ACHN (cell line): ENCODE measurements at places on chromosomes 5 and 9.

- DNase-seq, result peak; percentile 95
Observed at GRCh38 chr5:150036513-150036912, 36.0 kb downstream of the HMGXB3 start.

DNA sequence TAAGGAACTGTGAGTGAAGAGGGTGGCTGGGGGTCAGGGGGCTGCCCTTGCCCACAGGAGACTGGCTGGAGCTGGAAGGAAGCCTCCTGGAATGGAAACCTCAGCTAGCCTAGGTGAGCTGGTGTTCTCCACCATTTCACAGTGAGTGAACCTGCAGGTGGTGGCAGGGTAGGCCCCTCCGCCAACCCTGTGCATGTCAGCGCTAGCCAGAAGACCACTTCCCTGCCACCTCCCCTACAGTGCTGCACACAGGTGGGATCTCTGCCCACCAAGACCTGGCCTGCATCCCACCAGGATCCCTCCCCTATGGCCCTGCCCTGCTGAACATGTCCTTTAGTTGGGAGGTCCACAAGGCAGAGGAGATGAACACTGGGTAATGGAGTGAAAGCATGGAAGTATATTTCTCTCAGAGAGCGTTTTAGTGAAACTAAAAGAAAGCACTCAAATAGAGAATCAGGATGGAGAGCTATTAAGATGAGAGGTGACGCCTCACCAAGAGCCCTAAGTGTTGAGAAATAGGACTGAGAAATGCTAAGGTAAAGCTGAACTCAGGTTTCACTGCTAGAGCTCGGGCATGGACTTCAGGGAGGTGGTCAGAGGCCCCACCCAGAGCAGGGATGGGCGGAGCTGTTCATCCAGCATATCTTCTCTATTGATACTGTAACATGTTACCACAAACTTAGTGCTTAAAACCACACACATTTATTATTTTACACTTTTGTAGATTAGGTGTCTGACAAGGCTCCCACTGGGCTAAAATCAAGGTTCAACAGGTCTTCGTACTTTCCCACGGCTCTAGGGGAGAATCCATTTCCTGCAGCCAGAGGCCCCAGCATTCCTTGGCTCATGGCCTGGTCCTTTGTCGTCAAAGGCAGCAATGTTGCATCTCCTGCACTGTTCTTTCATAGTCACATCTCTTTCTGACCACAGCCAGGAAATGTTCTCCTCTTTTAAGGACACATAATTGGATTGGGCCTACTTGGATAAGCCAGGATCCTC, 83.2 kb downstream of the DIRAS2 start:
- no peak for DNase-seq

DNA sequence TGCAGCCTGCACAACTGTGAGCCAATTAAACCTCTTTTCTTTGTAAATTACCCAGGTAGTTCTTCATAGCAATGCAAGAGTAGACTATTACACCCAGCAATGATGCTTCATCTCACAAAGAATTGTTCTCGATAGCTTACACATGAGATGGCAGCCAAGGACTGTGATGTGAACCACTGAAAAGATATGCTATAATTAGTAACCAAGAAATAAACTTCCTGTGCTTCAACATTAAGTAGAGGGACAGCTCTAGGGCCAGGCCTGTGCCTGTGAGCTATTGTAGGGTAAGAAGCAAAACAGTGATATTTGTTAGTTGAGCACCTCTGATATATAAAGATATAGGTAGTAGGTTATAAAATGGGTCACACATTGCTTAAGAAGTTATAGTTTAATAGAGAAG, 41.8 kb upstream of the DPYSL3 start:
- no peak for DNase-seq

- DNase-seq, result peak; percentile 68
Observed at GRCh38 chr9:123710299-123710698, 219.6 kb downstream of the DENND1A start.

- DNase-seq, result no peak
Observed at GRCh38 chr9:76630916-76631315, 133.3 kb upstream of the PCA3 start.

DNA sequence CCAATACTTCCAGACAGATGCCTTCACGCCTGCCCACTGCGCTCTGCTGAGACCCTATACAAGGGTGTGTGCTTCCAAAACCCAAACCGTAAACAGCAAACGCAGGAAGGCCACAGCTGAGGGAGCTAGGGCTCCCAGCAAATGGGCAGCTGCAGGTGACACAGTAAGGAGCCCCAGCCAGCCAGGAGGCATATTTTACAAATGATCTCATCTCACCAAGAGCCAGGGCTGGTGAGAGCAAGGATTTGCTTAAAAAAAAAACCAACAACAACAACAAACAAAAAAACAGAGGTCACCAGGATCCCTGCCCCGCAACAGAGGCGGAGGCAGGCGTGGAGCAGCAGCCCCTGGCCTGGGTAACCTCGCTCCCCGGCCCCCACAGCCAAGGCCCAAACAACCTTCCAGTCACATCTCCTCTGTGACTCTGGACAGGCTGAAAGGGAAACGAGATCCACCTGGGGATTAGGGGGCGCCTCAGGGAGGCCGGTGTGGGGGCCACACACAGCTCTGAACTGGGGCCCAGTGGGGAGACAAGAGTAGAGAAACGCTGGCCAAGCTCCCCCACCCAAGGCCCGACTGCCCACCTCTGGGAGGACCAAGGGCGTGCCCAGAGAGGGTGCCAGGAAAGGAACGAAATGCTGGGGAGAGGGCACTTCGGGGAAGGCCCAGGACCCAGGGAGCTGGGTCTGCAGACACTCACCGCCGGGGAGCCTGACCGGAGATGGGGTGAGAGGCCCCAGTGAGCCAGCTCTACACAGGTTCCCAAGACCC, 3.3 kb downstream of the NACC2 start:
- no peak for DNase-seq

GRCh38 chr9:114958021-114958843, 27.8 kb upstream of the TNFSF8 start:
- no peak for DNase-seq

- no peak for DNase-seq
Observed at GRCh38 chr5:36679221-36679989, 73.0 kb downstream of the SLC1A3 start.

DNA sequence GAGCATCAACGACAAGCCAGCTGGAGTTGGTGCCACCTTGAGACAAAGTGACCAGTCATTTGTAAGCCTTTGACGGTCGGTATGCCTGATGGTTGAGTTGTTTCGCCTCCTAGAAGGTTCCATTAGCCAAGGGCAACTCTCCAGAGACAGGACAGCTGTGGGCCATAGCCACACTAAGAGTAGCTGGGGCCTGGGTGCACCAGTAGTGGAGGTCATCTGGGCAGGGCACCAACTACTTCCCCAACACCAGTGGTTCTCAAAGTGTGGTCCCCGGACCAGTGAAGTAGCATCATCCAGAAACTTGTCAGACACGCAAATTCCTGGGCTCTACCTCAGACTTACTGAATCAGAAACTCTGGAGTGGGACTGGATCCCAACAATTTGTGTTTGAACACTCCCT, 217.5 kb upstream of the TAS2R1 start:
- DNase-seq, result no peak

GRCh38 chr5:107474716-107475489, 195.8 kb downstream of the EFNA5 start:
- DNase-seq, result no peak

GRCh38 chr9:118330191-118330986, 626.2 kb downstream of the TLR4 start:
- no peak for DNase-seq

GRCh38 chr5:168047043-168047668, 244.3 kb upstream of the WWC1 start:
- DNase-seq, result peak; percentile 49

DNA sequence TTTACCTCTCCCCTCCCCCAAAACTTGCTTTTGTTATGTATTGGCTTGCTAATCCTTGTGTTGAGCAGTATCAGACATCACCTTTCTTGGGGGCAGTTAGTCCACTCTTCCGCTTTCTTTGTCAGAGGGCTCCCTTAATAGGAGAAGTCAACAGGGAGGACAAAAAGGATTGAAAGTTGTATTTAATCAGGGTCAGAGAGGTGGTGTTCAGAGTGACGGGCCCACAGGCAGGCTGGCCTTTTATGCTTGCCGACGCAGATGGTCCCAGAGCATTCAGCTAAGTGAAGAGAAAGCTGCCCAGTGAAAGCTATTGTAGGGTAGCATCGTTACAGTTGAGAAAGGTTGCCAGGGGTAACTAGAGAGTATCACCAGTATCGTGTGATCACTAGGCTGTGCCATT, 131.1 kb downstream of the ZCCHC7 start:
- no peak for DNase-seq

GRCh38 chr9:133125941-133126696, 5.1 kb upstream of the RALGDS start:
- DNase-seq, result no peak

- no peak for DNase-seq
Observed at GRCh38 chr9:107983181-107983603, 493.6 kb upstream of the KLF4 start.

DNA sequence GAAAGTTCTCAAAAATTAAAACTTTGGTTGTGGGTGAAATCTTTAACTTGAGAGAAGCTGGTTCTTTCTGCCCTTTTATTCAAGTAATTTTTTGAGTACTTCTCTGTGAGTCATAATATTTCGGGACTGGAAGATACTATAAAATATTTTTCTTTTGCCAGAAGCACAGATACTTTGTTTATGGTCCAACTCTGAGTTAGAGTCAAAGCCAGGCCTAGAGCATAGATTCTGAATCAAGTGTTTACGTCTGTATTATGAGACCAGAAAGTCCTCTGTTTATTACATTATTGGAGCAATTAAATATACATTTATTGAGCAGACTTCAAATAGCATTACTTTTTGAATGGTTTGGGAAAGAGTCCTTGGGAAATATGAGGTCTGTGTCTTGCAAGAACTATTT, 187.9 kb downstream of the FER start:
- no peak for DNase-seq

- DNase-seq, result no peak
Observed at GRCh38 chr9:95876138-95876444, 600 bp downstream of the ERCC6L2 start.

- no peak for DNase-seq
Observed at GRCh38 chr5:84961193-84961592, 576.5 kb upstream of the EDIL3 start.

DNA sequence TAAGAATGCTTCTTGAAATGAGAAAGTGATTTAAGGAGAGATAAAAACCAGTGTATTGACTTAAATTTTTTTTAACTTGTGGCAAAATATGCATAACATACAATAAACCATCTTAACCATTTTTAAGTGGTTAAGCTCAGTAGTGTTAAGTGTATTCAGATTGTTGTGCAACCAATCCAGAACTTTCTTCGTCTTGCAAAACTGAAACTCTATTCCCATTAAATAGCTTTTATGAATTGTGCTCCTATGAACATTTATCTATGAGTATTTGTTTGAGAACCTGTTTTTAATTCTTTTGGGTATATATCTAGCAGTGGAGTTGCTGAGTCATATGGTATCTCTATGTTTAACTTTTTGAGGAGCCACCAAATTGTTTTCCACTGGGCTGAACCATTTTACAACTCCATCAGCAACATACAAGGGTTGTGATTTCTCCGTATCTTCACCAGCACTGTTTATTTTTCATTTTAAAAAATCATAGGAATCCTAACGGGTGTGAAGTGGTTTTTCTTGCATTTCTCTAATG, 76.6 kb upstream of the ACTBL2 start:
- no peak for DNase-seq

DNA sequence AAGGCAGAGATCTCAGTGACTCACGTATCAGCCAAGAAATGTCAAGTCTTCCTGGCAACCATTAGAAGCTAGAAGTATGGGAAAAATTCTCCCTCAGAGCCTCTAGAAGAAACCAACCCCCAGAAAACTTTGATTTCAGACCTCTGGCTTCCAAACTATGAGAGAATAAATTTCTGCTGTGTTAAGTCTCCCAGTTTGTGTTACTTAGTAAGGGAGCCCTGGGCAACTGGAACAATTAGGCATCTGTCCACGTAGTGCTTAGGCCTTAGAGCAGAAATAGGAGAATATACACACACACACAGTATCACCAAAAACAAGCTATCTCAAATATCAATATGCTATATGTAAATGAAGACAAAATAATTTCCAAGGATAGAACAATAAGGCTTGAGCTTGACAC, 894.8 kb upstream of the CDH10 start:
- DNase-seq, result no peak

DNA sequence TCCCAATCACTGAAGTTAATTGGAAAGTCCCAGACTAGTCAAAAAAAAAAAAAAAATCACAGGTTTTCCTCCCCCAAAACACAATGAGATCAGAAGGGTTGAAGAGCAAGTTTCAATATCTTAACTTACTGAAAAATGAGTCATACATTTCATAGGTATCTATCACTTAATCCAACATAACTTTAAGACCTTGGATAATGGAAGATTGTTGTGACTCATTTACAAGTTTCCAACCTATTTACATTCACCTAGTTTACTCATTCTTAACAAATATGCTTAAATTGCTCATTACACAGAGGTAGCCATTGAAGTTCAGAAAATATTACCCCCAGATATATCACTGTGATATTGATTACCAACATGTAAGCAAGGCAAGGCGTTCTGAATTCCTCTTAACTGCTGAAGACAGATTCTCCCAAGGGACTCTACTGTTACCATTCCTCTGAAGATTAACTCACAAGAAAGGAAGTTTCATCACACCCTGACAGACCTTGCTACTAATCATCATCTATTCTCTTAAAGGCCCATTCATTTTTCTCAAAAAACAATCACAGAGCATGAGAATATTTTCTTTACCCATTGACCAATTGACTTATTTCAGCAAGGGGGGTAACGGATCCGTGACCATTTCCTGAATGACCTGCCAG, 563.8 kb downstream of the TLE1 start:
- no peak for DNase-seq

DNA sequence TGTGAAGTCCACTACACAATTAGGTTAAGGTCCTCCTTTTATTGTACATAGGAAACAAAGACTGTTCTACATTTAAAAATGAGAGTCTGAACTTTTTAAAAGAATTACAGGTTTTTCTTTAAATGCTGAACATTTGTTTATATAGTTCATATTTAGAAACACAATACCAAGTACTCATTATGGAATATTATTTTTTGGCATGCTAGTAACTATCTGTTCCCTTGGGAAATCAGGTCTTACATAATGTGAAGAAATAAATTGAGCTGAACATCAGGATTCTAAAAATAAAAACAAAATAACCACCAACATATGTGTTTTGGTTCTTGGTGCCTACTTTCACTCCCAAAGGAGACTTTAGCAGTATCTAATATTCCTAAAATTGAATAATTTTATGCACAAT, 230.5 kb upstream of the IZUMO3 start:
- DNase-seq, result no peak

GRCh38 chr5:149229298-149229937, 42.2 kb upstream of the AFAP1L1 start:
- no peak for DNase-seq

DNA sequence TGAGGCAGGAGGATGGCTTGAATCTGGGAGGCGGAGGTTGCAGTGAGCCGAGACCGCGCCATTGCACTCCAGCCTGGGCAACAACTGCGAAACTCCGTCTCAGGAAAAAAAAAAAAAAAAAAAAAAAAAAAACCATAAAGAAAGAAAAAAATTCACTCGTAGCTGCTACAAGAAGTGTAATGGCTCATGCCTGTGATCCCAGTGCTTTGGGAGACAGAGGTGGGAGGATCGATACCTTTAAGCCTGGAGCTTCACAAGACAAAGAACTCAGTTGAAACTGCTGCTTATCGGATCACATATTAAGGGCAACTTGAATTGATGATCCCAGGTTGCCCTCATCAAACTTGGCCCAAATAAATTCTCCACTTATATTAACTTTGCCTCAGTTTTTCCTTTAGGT, 1.0 kb upstream of the ZCCHC7 start:
- DNase-seq, result no peak
